CD4-positive, alpha-beta T cell treated with Interleukin-17A for 4 hours (primary cell): ENCODE measurements at places on chromosomes 3 and 15.

- no peak for DNase-seq
These were observed 231.0 kb downstream of the ZMAT3 start for GRCh38 chr3:178840586-178840985.

GRCh38 chr3:11392014-11392859 is 120.0 kb downstream of the ATG7 start:
- DNase-seq, result peak; percentile 17

DNA sequence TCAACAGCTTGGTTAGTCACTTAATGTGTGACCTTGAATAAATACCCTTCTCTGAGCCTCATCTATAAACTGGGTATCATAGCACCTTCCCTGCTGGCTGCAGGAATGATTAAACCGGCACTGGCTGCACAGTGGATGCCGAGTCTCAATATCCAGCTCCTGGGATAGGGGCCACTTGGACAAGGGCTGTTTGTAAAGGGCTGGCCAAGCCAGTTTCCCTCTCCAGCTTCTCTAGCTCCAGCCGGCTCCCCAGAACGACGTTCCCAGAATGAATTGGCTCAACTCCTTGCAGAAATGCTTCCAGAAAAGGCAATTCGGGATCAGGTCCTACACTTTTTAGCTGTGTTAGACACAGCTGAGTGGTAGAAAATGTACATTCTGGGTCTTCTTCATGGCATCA is 58.8 kb downstream of the LSM3 start:
- DNase-seq, result no peak

DNA sequence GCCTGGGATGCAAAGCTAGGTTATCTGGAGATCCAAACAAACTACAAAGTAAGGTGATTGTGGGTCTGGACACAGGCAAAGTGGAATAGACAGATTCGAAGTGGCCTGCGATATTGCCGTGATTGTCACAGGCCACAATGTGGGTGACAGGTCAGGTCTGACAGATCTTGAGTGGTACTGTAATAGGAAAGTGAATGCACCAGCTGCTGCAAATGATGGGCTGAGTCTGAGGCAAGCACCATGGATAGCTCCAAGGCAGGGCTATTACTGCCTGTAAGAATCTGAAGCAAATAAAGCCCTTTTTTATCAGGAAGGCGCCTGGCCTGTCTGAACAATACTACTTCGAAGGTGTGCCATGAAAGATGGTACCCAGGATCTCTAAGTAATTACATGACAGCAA is 10.0 kb downstream of the ARMC8 start:
- no peak for DNase-seq

DNA sequence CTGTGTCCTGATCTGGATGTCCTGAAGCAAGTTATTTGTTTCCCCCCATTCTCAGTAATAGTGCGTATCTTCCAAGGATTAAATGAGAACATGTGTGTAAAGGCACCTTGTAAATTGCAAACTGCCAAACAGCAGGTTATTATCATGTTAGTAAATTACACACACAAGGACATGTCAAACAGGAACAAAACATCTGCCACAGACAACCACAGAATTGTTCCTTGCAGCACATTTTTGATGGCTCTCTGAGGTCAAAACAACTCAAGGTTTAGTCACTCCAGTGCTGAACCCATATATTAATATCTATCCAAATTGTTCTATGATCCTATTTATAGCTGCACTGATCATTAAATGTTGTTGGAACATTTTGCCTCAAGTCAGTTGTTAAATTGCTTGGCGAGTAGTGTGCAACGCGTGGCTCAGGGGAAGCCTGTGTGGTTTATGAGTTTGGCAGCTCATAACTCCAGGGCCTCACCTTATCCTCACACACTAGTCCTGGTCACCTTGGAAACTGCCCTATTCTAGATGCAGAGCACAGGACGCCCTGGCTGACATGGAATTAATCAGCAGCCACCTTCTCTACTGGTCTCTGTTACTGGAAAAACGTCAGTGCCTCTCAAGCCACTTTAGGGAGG is 46.3 kb upstream of the CDV3 start:
- no peak for DNase-seq

- DNase-seq, result no peak
These were observed 476.6 kb upstream of the ROBO1 start for GRCh38 chr3:80244390-80244789.

GRCh38 chr3:182516597-182517336 is 276.5 kb upstream of the ATP11B start:
- no peak for DNase-seq

- no peak for DNase-seq
These were observed 256.3 kb downstream of the TIGIT start for GRCh38 chr3:114550165-114550564.

- no peak for DNase-seq
These were observed 53.2 kb upstream of the BOC start for GRCh38 chr3:113158171-113158570.

DNA sequence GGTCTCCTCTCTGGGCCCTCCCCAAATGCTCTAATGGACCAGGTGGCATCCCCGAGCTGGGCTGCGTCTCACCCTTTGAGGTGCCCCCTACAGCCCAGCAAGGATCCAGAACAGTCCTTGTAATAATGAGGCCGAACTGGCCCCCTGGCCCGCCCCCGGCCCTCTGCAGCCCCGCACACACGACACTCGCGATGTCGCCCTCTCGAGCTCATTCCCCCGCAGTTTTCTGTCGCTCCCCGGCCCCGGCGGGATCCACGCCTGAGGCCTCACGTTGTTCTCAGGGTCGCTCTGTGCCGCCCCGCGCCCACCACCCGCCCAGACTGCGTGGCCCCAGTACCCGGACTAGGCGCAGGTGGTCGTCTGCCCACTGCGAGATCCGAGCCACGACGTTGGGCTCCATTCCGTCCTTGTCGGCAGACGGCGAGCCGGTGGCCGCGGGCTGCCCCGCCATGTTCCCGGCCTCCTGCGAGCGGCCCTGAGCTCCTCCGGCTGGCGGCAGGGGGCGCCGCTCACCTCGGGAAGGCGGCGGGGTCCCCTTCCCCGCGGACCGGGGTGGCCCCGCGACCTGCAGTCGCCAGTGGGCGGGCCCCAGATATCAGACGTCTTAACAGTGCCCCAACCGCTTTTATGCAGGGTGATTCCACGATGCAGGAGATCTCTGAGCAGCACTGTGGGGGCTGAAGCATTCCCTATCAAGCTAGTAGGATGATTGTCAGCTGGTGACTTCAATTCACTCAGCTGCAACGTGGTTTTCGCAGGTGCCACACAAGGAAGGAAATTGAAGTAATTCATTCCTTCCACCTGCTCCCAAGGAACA is at the start of gene C3orf33:
Gene C3orf33, minus strand, starts transcription at position 477 of the 817 bp plus-strand sequence. Its CDS starts 26 bp downstream, at position 451.
- peak; percentile 85 for DNase-seq

- no peak for DNase-seq
These were observed 849 bp upstream of the HDAC11 start for GRCh38 chr3:13479332-13479581.

GRCh38 chr15:20344601-20345400 is 196.8 kb downstream of the GOLGA6L6 start:
- DNase-seq, result no peak

- DNase-seq, result no peak
These were observed 123.0 kb upstream of the AGBL1 start for GRCh38 chr15:85956532-85957275.

DNA sequence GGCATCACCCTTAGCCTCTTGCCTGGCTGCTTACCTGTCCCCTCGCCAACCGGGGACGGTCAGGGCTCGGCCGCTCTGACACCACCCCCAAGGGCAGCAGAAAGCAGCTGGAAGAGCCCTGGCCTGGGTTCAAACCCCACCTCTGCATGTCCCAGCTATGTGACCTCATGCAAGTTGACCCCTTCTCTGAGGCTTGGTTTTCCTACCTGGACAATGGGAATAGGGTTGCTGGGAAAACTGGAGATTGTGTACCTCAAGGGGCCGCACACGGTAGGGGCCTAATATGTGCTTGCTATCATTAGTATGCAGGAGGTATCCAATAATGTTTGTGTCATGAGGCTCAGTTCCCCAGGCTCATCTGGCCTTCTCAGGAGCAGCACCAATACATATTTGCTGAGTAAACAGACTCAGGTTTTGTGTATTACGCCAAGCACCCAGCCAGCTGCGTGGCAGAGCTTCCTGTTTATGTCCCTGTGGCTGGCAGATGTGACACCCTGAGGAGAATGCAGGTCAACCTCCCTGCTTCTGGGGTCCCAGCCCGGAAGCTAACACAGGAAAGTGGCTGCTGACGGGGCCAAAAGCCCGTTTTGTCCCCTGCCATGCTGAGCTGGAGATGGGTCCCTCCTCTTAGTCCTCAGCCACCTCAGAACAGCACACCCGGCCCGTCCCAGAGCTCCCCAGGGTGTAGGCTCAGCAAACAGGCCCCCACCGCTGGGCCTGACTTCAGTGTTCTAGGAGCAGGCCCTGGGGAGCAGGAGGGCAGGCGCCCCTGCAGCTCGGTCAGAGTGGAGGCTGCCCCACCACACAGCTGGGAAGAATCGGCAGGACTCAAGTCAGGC is 29.7 kb downstream of the PLXND1 start:
- peak; percentile 74 for DNase-seq

DNA sequence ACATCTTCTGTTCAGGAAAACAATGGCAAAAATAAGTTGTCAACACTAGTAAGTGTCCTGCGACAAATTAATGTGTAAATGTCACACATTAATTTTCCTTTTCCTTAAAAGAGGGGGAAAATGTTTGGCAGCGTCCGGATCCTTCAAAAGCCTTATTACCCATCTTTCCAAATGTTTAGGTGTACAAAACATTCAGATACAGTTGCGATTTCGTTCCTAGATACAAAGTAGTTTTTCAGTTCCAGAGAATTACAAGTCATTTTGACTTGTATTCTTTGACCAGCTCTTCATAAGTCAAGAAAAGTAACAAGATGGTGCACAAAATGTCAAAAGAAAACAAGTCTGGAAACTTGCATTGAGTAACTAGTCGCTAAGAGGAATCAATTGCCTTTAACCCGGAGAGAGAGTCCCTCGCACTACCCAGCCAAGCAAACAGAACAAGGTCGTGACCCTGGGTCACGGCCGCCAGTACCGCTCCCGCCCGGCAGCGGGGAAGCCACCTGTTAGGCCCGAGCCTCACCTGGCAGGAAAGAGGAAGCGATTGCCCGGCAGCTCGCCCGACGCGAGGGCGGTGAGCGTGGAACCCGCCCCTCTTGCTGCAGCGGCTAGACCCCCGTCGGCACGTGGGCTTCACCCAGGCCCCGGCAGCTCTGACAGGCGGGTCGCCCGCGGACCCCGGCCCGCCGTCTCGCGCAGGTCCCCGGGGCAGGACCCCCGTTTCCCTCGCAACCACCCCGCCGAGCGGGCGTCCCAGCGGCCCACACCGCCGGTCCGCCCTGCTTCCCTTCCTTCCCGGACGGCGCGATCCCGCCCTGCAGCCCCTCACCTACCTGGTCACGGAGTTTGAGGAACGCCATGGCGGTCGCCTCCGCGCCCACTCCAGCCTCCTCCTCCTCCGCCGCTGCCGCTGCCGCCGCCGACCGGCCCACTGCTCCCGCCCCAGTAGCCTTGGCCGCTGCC is 61.0 kb upstream of the ANKRD28 start:
- peak; percentile 70 for DNase-seq

- DNase-seq, result no peak
These were observed 45.2 kb downstream of the SCN5A start for GRCh38 chr3:38604246-38604645.

GRCh38 chr3:55002416-55002930 is 74.6 kb upstream of the LRTM1 start:
- no peak for DNase-seq

- no peak for DNase-seq
These were observed 87.8 kb upstream of the TSEN2 start for GRCh38 chr3:12396471-12396870.

DNA sequence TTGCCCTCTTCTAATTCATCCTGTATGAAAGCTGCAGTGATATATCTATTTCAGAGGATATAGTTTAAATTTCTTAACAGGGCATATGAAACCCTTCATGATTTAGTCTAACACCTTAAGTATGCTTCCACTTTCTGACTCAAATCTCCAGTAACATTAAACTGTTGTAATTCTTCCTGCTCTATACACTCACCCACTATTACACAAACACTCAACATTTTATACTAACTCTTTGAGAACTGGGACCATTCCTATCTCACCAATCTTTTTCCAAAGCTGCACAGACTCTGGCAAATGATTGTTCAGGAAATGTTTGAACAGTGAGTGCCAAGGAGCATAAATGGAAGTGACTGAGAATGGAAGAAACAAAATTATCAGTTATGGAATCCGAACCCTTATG is 560.4 kb upstream of the DPPA4 start:
- no peak for DNase-seq

DNA sequence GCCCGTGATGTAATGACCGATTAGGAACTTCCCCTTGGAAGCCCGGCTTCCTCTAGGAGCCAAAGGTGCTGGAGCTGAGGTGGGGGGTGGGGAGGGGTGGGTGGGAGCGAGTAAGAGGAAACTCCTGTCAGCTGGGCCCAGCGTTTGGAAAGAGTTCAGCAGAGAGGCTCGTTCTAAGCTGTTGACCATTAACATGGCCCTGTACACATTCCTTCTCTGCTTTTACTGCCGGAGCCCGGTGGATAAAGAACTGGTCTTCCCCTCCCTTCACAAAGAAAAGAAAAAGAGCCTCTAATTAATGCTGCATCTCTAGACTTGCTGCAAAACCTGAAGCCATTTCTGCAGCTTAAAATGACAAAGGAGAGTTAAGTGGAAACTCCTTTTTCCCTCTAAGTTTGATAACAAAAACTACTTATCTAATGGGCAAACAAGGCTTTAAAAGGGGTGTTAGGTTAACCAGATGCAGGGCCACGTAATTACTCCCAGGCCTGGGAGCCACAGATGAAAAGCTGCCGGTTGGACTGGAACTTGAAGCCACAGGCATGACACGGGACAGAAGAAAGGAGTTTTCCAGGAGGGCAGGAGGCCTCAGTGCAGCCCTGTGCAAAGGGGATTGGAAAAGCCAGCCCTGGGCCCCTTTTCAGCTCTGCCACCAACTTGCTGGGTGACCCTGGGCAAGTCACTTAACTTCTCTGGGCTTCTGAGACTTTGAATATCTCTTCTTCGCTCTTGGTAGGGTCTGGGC is 71.3 kb downstream of the SMAD6 start:
- no peak for DNase-seq

GRCh38 chr15:43134157-43134635 is 810 bp downstream of the TMEM62 start:
- no peak for DNase-seq

DNA sequence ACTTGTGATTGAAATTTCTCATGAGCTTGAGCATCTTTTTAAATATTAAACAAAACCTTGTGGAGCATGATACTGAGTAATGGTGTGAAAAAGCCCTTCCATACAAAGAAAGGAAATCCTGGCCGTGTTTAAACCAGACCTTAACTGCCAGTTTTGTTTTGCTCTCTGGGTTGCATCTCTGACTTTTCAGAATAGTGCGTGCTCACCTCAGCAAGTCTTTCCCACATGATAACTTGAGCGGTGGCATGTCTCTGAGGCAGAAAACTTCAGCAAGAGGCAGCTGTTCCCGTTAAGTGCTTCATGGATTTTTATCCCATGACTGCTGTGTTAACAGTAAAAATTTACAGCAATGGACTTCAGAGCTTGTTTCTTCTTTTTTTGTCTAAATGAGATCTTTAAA is 393.3 kb downstream of the FEZF2 start:
- DNase-seq, result no peak

GRCh38 chr15:78195735-78196201 is 38.6 kb downstream of the ACSBG1 start:
- DNase-seq, result peak; percentile 67
